CD4-positive, alpha-beta T cell treated with Interferon alpha-2 for 1 hour (primary cell): ENCODE measurements at places on chromosomes 12 and 14.

DNA sequence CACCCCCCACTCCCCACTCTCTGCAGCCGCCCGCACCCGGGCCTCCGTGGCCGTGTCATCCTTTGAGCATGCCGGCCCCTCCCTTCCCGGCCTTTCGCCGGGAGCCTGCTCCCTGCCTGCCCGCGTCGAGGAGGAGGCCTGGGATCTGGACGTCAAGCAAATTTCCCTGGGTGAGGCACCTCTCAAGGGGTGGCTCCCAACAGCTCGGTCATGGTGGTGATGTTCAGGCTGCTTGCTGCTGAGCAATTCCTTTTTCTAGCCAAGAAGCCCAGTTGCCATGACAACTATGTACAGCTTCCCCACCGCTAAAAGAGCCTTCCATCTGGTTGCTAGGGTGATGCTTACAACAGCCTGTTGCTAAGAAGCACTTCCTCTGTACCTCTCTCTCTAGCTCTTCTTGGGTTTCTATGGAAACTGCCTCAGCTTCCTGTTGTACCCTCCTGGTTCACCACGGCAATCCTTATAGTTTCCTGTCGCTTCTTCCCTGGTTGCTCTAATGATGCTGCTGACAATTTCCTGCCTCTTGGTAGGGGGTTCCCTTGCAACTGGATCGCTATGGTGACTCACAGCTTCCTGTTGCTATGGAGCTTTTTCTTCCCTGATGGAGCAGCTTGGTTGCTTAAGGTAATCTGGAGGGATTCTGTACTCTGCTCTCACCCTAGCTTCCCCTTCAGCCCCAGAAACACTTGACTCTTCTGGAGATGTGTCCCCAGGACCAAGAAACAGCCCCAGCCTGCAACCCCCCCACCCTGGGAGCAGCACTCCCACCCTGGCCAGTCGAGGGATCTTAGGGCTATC is 11.0 kb downstream of the ZNF219 start:
- peak; percentile 96 for DNase-seq

DNA sequence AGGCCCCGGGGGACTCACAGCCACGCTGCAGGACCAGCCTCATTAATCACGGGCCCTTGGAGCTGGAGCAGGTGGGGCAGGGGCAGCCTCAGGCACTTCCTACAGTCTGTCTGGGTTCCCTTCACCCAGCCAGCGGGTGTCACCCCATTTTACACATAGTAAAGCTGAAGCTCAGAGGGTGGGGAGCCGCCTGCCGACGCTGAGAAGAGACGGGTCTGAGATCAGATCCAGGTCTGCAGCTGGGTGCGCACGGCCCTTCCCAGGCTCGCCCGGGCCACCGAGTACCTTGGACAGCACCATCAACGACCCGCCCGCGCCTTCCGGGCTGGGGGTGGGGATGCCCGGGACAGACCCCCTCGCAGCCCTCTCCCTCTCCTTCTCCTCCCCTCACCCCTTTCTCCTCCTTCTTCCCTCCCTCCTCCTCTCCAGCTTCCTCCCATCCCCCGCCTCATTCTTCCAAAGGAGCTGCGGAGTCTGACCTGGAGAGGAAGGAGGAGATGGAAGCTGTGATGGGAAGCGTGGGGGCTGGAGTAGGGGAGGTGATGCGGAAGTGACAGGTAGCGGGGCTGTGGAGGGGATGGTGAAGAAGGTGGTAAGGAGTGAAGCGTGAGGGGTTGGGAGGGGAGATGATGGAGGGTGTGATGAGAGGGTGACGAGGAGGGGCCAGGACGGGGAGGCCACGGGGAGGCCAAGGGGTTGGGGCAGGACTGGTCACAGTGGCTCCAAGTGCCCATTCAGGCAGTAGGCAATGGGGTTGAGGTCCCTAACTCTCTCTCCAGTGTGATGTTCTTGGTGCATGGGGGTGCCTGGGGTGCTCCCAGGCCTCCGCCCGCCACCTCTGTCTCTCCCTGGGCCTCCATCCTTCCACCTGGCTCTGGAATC is 8.8 kb downstream of the DTX1 start:
- DNase-seq, result no peak

DNA sequence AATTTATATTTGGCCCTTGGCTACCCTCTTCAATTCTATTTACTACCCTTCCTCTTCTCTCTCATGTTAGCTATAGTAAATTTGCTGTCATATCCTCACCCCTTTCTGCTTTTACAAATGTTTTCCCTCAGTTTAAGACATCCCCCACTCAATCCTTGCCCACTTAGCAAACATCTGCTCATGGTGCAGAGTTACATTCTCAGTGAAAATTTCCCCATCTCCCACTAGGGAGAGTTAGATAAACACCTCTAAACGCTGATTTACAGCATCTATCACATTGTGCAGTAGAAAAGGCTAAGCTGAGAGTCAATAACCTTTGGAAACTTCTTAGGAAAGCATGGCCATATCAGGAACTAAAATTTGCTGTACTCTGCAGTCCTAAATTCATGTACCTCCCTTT is 69.0 kb downstream of the DENND5B start:
- no peak for DNase-seq

DNA sequence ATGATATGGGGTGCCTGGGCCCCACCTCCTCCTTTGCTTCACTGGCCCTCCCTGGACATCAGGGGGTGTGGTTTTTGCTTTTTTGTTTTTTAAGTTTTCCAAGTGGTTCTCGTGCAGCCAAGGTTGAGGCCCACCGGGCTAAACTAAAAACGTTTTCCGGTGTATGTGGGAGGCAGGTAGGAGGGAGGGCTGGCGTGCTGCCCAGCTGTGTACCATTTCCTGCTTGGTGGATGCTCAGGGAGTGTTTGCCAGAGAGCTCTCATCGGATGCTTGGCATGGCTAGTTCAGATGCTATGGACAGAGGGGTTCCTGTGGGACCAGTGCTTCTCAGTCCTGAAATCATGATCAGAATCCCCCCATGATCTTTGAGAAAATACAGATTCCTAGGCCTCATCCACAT is 246.4 kb downstream of the CACNA1C start:
- DNase-seq, result no peak

- no peak for DNase-seq
Observed at GRCh38 chr12:71551529-71551928, 111.9 kb downstream of the LGR5 start.

GRCh38 chr14:92982956-92983355 is 60.0 kb downstream of the CHGA start:
- no peak for DNase-seq

DNA sequence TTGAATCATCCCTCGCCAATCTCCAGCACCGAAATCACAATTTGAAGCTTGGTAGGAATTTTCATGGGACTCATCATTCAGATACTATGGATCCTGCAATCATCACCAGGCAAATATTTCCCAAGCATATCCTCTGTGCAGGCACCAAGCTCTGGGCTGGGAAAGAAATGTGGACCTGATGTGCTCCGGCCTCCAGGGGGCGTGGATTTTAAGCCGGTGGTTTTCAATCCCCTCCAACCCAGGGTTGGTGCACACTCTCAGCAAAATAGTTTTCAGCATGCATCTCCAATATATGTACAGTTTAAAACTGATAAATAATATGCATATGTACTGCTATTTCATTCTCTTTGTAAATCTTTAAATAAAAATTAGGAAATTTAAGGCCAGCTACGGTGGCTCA is 98.9 kb downstream of the RBM19 start:
- no peak for DNase-seq

DNA sequence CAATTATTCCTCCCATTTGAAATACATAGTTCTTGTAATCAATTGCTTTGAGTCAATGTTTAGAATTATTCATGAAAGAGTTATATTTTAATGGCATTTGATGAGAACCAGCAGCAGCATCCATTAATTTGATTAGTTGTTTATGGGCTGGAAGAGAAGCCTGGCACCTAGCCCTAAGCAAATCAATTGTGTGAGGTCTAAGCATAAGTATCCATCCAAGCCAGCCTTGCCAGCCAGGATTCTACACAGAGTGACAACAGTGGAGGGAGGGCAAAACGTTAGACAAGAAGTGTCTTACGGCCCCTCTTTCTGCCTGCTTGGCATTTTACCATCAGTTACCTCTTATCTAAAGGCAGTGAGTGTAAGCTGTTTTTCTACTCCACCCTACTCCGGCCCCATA is 478.5 kb downstream of the NELL2 start:
- no peak for DNase-seq

GRCh38 chr14:81311141-81311540 is 89.0 kb downstream of the STON2 start:
- no peak for DNase-seq

- DNase-seq, result no peak
Observed at GRCh38 chr14:68593806-68594536, 198.9 kb downstream of the ZFP36L1 start.

GRCh38 chr12:79773896-79774295 is 83.1 kb upstream of the PAWR start:
- DNase-seq, result no peak

GRCh38 chr14:39169541-39169900 is 612 bp downstream of the TRAPPC6B start:
- DNase-seq, result no peak

- DNase-seq, result no peak
Observed at GRCh38 chr12:90829044-90829443, 125.9 kb downstream of the CCER1 start.

DNA sequence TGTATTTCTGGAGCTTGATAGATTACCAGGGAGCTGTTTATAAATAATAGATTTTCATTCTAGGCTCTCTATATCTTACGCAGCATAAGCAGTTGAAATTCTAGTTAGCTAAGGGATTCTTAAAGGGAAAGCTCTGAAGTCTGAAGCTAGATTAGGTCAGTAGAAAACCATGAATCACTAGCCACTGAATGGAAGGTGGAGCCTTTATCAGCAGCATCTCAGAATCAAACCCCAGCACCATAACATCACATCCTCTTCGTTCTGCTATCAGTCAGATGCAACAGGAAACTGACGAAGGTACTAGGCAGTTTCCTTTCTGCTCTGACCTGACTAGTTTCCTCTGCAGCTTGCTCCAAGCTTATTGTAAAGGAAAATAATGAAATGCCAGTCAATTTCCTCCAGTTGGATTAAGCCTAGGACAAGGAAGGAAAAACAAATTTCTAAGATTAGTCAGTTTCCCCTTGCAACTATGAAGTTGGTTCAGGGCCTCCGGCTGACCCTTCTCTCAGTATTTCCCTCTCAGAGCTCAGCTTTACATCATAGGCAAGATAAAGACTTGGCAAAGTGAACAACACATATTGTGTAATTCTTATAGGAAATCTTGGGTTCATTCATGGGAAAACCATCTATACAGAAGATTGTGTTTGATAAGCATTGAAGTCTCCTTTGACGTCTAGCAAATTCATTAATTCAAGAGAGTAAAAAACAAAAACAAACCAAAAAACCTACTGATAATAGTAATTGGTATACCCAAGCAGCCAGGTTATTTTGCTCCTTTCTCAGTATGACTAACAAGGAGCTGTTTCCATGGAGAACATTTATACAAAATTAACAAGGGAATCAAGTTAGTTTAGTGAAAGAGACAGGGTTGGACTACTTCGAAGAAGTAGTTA is 43.4 kb upstream of the CFAP54 start:
- DNase-seq, result peak; percentile 91

DNA sequence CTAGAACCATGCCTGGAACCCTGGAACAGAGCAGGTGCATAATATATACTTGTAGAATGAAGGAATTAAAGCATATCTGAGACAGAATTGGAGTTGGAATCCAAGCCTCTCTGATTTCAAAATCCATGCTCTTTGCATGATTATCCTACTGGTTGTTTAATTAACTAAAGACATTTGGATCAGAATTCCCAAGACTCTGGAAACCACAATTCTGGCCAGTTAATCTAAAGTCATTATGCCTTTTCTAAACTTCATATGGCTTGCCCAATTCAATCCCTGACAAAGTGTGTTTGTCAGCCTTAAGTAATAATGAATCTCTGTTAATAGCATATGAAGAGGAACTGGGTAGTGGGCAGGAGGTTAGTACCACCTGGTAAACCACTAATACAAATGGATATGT is 422.6 kb downstream of the ATP23 start:
- DNase-seq, result no peak

GRCh38 chr12:52210925-52211650 is 19.3 kb upstream of the KRT80 start:
- no peak for DNase-seq

DNA sequence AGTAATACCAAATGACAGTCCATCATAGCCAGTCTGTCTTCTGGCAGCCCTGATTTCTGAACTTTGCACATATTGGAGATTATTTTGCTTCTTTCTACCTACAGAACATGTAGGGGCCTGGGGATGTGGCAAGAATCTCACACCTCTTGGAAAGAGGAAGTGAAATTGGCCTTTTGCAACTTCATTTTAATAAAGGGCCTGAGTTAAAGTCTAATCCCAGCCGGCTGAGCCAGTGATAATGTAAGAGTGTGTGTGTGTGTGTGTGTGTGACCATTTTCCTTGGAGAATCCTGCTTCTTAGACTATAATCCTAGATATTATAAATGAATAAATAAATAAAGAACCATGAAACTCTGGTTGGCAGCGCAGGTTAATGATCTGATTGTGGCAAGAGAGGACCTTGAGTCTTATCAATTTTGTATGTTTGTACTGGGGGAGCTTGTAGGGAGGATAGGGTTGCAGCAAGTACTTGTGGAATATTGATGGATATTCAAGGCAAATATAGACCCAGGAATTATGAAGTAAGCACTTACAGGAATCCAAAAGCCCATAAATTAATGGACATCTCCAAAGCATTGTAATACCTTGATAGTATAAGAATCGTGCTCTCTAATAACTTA is 233.2 kb upstream of the AMIGO2 start:
- no peak for DNase-seq

DNA sequence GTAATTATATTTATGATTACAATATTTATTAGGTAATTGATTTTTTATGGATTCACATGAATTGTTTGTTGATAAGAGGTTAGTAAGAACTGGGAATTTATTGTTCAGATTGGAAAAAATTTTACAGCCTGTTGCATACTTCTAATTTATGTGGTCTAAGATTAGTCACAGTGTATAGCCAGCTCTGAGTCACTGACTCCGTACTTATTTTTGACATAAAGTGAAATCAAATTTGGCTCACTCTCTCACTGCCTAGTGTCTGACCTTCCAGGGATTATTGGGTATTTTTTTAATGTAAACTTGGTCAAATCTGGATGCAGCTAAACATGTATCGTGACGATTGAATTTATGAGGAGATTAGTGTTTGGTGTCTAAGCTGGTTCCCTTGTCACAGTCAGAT is 109.3 kb downstream of the PTPRQ start:
- DNase-seq, result no peak

- DNase-seq, result no peak
Observed at GRCh38 chr12:94141004-94141764, 7.2 kb upstream of the PLXNC1 start.

- no peak for DNase-seq
Observed at GRCh38 chr14:61703342-61704129, 8.2 kb downstream of the HIF1A start.

DNA sequence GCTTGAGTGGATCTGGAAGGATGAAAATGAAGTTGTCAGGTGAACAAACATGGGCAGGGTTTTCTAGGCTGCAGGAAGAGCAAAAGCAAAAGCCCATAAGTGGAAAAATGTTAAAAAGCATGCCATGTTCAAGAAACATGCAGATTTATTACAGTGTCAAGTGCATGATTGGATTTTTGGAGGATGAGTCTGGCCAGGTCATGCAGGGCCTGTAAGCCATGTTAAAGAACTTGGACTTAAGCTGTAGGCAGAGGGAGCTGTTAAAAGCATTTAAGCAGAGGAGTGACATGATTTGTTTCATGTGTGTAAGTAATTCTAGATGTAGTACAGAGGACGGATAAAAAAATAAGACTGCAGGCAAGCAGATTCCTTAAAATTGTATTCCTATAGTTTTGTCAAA is 16.3 kb upstream of the SINHCAF start:
- DNase-seq, result no peak

- peak; percentile 80 for DNase-seq
Observed at GRCh38 chr14:50045039-50045711, 71.2 kb downstream of the VCPKMT start.
